ENCODE measurements at places on chromosomes 5 and 9.

DNA sequence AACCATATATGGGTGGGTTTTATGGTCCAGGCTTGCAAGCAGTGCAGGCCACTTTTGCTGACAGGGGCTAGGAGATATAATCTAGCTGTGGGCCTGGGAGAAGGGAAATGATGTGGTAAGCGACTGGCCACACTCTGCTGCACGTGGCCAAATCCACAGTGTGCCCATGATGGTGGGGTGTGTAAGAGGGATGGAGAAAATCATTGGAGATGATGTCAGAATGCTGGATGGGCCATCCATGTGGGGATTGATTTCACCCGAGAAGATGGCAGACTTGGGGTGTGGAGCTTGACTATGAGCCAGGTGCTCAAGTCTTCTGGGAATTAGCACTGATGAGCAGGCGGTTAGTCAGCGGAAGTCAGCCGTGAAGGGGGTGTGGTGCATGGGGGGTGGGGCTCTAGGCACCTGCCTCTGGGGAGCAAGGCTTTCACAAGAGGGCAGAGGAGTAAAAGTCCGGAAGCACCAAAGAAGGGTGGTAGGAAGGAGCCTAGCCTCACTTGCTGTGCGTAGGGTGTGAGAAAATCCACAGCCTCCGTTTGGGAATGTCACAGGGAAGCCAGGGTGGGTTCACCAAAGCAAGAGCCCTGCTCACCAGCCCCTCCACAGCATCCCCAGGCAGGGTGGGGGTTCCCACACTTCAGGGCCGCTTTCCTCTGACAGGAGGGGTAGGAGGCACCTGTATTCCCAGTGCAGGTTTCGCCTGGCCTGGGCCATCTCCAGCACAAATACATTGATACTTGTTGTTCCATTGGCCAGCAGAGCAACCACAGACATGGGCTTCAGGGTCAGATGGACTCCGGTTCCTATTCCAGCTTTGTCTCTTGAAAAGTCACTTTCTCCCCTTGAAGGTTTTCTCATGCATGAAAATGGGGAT, 44.5 kb upstream of the ANGPTL2 start:
- DNase-seq: no peak

GRCh38 chr5:68961762-68962161, 132.1 kb upstream of the SLC30A5 start:
- DNase-seq: no peak

DNA sequence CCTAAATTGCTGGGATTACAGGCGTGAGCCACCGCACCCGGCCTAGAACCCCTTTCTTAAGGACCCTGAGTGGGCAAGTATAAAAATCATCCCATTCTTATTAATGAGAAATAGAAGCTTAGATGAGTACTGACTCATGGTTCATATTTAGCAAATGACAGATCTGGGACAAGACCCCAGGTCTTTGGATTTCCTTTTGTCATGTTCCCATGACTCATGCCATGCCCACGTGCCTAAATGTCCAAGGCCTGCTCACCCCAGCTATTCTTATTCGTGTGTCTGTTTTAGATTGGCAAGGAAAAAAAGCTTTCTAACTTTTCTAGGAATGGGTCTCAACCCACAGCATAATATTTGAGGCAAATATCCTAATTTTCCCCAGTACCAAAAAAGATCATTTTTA, 57.7 kb upstream of the RPS23 start:
- no peak for DNase-seq

- DNase-seq: no peak
Observed at GRCh38 chr5:38548064-38548759, 8.2 kb downstream of the LIFR start.

DNA sequence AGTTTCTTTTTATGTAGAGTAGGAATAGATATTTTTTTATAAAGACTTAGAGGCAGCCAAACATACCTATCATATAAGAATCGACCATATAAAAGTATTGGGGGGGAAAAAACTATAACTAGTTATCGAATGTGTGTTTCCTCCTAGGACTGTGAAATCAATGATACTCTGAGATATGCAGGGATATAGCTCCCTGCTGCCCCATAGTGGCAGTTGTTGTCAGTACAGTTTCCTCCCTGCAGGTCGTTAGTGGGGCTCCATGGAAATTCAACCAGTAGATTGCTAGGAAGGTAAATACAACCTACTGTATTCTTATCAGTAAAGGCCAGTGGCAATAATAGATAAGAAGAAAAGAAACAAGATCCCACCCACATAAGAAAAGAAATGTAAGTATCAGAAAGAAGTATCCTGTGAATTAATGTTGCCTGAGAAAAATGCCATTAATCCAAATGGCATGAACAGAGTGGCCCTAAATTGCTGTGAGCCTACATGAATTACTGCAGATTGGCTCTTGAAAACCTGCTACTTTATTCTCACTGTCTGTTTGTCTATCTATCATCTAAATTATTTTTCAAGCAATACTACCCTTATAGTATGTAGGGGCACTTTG, 136.9 kb upstream of the FBN2 start:
- DNase-seq: no peak

Data from T follicular helper cell (primary cell).